ENCODE measurements at places on chromosomes 3 and 15.

DNA sequence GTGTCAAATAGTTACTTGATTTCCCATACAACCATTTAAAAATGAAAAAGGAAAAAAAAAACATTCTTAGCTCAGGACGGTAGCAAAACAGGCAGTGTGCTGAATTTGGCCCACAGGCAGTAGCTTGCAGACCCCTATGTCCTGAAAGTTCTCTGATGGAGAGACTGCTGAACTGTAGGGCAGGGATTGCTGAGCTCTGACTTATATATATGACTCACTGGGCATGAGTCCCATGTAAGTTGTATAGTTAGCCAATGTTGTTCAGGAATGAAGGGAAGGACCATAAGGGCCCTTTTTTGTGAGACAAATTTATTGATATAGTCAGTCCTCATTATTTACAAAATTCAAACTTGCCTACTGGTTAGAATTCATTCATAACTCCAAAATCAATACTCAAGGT lies 36.9 kb upstream of the FRMD4B start:
- no peak for DNase-seq

GRCh38 chr15:41231422-41232226 lies 556 bp downstream of the CHP1 start:
- DNase-seq, result no peak

DNA sequence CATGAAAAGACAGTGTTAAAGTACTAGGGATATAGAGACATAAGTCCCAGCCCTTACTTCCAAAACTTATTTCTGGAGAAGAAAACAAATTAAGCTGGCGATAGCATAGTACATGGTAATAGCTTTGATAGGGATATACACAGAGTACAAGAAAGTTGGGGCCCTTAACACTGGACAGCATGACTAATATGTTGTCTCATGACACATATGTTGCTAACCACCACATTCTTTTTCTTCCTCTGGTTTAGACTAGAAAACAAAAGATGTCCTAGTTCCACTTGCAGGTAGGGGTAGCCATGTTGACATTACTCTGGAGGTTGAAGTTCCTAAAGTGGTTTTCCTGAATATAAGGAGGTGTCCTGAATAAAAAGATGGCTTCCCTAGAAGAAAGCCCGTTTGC lies 75.3 kb downstream of the RFX7 start:
- DNase-seq, result no peak

DNA sequence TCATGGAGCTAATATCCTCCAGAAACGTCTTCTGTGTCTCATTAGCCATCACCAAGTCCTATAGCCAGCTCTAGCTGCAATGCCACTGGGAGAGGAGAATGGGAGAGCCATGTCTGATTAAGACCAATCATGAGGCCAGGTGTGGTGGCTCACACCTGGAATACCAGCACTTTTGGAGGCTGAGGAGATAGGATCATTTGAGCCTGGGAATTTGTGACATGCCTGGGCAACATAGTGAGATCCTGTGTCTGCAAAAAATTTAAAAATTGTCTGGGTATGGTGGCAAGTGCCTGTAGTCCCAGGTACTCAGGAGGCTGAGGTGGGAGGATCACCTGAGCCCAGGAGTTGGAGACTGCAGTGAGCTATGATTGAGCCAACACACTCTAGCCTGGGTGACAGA lies 13.1 kb downstream of the MGLL start:
- no peak for DNase-seq

DNA sequence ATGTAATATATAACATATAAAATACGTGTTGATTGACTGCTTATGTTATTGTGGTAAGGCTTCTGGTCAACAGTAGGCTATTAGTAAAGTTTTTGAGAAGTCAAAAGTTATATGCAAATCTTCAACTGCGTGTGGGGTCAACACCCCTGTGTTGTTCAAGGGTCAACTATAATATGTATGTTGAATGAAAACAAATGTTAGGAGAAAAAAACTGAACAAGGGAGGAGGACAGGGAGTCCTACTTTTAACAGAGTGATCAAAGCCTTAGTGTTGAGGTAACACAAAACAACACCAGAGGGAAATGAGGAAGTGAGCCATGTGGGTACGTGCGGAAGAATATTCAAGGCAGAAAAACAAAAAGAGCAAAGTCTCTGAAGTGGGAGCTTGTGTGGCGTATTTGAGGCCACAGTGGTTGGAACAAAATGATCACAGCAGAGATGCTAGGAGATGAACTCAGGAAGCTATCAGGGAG lies 62.5 kb downstream of the SFMBT1 start:
- peak; percentile 29 for DNase-seq

- no peak for DNase-seq
These were observed 81.6 kb downstream of the MME start for GRCh38 chr3:155161640-155162292.

- DNase-seq, result no peak
These were observed 31.5 kb upstream of the PRSS50 start for GRCh38 chr3:46749129-46749528.

GRCh38 chr3:114144909-114145688 lies 33.8 kb downstream of the DRD3 start:
- DNase-seq, result no peak

DNA sequence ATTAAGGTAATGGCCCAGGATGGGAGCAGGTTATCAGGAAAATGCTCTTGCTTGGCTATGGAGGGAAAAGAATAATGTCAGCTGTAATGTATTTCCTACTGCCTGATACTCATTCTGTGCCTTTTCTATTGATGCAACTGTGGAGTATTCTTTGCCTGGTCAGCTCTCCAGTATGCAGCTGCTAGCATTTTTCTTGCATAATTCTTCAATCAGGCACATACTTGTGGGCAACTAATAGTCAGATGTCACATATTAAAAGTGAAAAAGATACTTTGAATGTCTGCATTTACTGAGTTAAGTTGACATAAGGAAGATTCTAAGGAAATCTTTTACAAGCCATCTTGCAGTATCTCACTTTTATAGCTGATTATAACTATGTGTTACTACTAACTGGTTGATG lies 29.5 kb downstream of the CD80 start:
- no peak for DNase-seq

DNA sequence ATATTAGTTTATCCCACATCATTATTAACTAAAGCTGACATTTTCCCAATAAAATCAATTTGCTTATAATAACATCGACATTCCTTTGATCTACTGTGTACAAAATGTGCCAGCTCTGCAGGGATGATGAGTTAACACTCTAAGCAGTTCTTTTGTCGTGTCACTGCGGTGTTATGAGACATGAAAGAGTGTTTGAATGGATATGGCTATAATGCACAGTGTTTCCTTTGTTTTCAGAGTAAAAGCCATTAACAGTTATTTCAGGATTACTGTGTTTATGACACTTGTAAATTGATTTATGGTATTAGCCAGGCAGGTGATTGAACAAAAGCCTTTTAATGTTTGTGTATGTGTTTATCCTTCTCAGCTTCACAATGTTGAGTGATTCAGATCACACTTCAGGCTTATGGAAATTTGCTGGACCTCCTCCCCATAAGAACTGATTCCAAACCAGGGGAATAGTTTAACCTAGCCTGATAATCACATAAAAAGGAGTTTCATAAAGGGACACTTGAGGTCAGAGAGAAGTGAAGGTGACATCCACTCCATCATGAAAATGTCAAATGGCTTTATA lies 115.7 kb downstream of the CHL1 start:
- DNase-seq, result no peak

GRCh38 chr15:58773024-58773423 lies 1.9 kb downstream of the MINDY2 start:
- DNase-seq, result no peak
